NCI-H526 (cell line): ENCODE measurements at places on chromosomes 1 and 21.

GRCh38 chr1:27003745-27004470, 8.7 kb downstream of the TENT5B start:
- DNase-seq, result no peak

GRCh38 chr1:78726686-78727085, 77.1 kb downstream of the IFI44 start:
- no peak for DNase-seq

- no peak for DNase-seq
Observed at GRCh38 chr1:52651904-52652303, 18.9 kb downstream of the SHISAL2A start.

GRCh38 chr21:18549214-18549905, 145.8 kb upstream of the TMPRSS15 start:
- no peak for DNase-seq

DNA sequence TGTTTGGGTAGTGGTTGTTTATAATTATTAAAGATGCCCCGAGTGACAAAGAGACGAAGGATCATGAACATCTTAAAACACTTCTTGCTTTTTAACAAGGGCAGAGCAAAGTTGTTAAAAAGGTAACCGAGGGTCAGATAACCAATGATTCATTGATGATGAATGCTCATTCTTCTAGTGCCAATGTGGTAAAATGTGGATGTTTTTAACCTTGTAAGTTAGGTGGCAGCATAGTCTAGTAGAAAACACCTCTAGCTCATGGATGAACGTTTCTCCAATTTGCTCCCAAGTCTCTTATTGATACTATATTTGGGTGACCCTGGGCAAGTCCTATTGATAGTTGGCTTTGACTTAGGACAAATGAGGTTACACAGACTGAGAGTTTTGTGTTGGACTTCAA, 167.9 kb downstream of the KIF26B start:
- no peak for DNase-seq

GRCh38 chr1:173554089-173554488, 48.8 kb downstream of the SLC9C2 start:
- DNase-seq, result no peak

DNA sequence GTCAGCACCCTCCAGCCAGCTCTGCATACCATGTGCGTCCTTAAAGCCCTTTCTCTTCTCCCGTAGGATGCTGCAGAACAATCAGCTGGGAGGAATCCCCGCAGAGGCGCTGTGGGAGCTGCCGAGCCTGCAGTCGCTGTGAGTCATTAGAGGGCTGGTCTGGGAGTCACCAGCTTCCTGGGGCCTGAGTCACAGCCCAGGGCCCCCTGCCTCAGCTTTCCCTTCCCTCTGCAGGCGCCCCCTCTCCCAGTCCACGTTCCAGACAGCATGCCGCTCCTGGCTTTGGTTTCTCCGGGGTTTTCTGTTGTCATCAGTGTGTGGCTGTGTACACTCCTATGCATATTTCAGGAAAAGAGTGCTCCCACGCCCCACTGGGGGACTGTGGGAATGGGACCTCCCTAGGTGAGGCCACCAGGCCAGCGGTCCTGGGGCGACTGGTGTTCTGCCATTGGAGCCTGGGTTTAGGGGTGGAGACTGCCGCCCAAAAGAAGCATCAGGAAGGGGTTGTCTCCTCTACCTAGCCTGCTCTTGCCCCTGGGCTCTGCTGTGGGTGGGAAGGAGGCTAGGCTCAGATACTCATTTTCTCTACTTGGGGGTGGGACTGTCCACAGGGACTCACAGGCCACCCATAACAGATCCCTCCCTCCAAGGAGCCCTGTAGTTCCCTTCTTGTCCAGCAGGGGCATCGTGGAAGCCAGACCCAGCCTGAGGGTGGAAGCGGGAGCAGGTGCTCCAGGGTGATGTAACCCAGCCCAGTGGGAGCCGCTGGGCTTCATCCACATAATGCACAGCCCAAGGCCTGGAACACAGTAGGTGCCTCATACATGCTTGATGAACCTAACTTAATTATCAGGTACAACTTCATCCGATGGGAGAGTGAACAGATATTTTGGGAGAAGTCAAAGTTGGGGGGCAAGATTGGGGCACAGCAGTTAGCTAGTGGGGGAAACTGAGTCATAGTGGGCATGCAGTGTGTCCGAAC, 42.5 kb downstream of the LGR6 start:
- peak; percentile 46 for DNase-seq
